Activated CD4-positive, alpha-beta T cell treated with anti-CD3 and anti-CD28 coated beads for 36 hours (primary cell): ENCODE measurements at places on chromosomes 7 and 10. TPM values are rescaled to one million over a fixed set of nuclear protein-coding genes. Genes with fewer than 3 reads are reported as not detected.

The PPP1R17 gene
- not detected for total RNA-seq

The LRRC18 gene
- not detected for total RNA-seq

The TAS2R3 gene
- 1.1 TPM for total RNA-seq

The ADCYAP1R1 gene
- total RNA-seq = not detected

The CARD11 gene
- 108 TPM for total RNA-seq

The IL2RA gene
- total RNA-seq = 659 TPM

The CCDC3 gene
- total RNA-seq = 0.14 TPM

The GFRA1 gene
- total RNA-seq = 0.11 TPM

The ARID5B gene
- 106 TPM for total RNA-seq

The ADAMTS14 gene
- not detected for total RNA-seq

The EFCAB10 gene
- total RNA-seq = not detected

The MRLN gene
- not detected for total RNA-seq

The SORCS1 gene
- total RNA-seq = not detected

The FMC1 gene
- total RNA-seq = 7.8 TPM

The STRIP2 gene
- 41.3 TPM for total RNA-seq

The CRPPA gene
- 1.4 TPM for total RNA-seq

The PNLIP gene
- total RNA-seq = not detected

The RBP3 gene
- total RNA-seq = not detected

The LIPJ gene
- total RNA-seq = not detected

The C7orf57 gene
- total RNA-seq = 0.46 TPM

The MYOZ1 gene
- not detected for total RNA-seq

The IRF5 gene
- 8.5 TPM for total RNA-seq

The MACROH2A2 gene
- 4.2 TPM for total RNA-seq

The EPC1 gene
- total RNA-seq = 28.8 TPM

The DNA2 gene
- total RNA-seq = 28.9 TPM

The SPDYE6 gene
- total RNA-seq = not detected

The BRAF gene
- total RNA-seq = 47.2 TPM

The PAPSS2 gene
- 0.30 TPM for total RNA-seq

The CH25H gene
- total RNA-seq = not detected

The INA gene
- 0.35 TPM for total RNA-seq

The SLC18A3 gene
- total RNA-seq = not detected

The SUN3 gene
- not detected for total RNA-seq

The DNAJC1 gene
- 28.1 TPM for total RNA-seq

The ASB15 gene
- not detected for total RNA-seq

The GPR85 gene
- total RNA-seq = not detected

The PPP1R3A gene
- total RNA-seq = not detected

The HGF gene
- total RNA-seq = not detected

The FERD3L gene
- not detected for total RNA-seq

The MSMB gene
- total RNA-seq = not detected

The USP6NL gene
- total RNA-seq = 5.4 TPM

The BAIAP2L1 gene
- total RNA-seq = 2.3 TPM
